NCI-H1417 (cell line): ENCODE measurements at places on chromosomes 1 and 21.

GRCh38 chr1:75539230-75540116, 71.4 kb downstream of the SLC44A5 start:
- no peak for DNase-seq

DNA sequence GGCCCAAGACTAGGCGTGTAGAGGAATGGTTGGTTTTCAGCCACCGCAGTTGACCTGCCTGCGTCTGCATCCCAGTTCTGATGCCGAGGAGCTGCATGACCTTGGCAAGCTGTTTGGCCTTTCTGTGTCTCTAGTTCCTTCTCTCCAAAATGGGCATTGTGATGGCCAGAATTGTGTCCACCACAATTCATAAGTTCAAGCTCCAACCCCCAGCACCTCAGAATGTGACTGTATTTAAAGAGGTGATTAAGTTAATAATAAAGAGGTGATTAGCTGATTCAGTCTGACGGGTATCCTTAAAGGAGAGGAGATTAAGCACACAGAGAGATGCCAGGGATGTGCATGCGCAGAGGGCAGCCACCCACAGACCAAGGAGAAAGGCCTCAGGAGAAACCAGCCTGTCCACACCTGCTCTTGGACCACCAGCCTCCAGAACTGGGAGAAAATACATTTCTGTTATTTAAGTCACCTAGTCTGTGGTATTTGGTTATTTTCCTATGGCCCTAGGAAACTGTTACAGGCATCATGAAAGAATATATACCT, 28.5 kb downstream of the MAB21L3 start:
- DNase-seq = no peak

DNA sequence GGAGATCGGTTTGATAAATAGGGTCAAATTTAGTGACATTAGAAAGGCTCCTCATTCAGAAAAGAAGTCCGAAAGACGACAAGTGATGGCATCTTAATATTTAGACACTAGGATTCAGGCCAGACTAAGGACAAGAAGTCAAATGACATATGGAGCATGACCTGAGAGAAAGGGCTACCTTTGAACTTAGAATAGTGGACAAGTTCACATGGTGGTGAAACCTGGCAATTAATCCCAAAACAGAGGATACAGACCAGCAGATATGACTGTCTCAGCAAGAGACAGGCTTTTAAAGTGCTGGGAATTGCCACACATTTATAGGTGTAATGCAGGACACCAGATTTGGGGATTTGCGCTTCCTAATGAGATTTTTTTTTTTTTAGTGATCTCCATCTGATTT, 145.2 kb downstream of the ZP4 start:
- no peak for DNase-seq

- peak; percentile 79 for DNase-seq
Measured at GRCh38 chr1:21491488-21492355, 17.5 kb upstream of the ALPL start.

DNA sequence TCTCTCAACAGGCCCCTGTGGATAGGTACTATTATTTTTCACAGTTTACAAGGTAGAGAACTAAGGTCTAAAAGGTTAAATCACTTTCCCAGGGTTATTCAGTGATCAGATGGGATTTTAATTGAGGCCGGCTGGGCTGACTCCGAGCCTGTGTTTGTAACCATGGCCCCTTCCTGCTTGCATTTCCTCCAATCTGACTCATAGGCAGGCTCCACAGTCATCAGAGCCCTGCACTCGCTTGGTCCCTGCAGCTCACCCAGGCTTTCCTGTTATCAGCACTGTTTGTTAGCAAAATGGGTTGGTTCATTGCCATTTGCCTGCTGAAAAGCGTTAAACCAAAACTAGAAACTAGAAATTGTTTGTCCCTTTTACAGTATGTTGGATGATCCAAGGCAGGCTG, 41.4 kb upstream of the LMX1A start:
- DNase-seq = no peak

DNA sequence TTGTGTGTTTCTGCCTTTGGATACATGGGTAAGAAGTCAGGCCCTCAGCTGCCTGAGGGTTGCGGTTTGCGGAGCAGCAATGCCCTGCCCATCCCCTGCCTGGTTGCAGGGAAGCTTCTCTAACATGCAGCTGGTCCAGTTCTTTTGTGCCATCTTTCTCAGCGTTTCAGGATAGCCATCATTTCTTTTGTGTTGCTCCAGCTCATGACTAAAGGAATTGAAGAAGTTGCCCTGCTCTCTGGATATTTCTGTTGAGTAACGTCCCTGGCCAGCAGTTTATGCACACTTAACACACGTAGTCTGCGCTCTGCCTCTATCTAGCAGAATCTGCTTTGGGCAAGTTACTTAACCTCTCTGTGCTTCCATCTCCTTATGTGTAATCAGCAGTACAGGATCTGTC, 62.1 kb downstream of the DOP1B start:
- no peak for DNase-seq

- DNase-seq = no peak
Measured at GRCh38 chr1:226984521-226985238, 44.6 kb downstream of the COQ8A start.
